ENCODE measurements at places on chromosomes 3 and 15. TPM values are rescaled to one million over a fixed set of nuclear protein-coding genes. Genes with fewer than 3 reads are reported as not detected.

GRCh38 chr3:101963902-101964362 lies 114.6 kb downstream of the NFKBIZ start:
- DNase-seq, result no peak

COL6A5 gene
- not detected for total RNA-seq

DNA sequence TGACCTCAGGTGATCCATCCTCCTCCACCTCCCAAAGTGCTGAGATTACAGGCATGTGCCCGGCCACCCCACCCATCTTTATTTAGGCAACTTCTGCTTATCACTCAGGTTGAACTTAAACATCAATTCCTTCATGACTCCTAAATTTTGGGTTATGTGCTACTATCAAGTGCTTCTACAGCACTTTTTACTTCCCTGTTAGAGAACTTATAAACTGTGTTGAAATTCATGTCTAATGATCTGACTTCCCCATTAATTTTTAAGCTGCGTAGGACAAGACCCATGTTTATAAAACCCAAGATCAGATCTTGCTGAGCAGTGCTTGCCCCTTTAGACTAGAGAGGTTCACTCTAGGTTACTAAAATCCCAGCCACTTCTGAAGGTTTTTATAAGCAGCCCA lies 266.2 kb upstream of the TPRG1 start:
- DNase-seq, result no peak

EOMES gene
- 6.1 TPM for total RNA-seq

DNA sequence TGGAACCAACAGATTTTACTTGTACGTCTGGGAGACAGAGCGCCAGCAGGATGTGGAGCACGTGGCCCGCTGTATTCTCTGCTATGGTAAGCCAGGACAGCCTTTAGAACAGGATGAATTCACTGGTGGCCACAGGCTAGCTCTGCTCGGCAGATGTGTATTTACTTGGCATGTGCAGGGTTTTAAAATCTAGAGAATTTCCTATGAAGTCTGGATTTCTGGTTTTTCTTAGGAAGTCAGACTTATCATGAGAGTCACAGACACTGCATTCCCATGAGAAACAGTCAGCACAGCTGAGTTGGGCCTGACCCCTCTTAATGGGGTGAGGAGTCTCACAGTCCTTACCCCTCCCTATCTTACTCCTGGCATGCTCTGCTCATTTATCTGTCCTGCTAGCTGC lies 84.6 kb upstream of the COL6A5 start:
- no peak for DNase-seq

- DNase-seq, result no peak
These were observed 15.2 kb downstream of the GK5 start for GRCh38 chr3:142210144-142210543.

GRCh38 chr15:92681141-92681631 lies 25.6 kb upstream of the FAM174B start:
- DNase-seq, result no peak

DNA sequence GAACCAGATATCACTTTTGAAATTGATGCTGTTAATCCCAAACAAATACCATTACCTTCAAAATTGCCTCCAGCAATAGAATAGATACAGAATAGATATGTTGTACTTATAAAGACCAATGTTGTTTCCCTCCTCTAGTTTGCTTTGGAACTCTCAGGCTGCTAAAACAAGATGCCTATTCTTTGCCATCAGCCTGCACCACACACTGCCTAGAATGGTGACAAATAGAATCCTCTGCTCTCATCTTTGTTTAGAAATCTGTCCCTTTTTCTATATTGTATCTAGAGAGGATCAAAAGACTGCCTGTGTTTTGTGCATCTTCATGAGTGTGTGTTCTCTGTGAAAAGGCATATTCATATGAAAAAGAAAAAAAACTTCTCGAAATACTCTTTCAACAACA lies 349.2 kb upstream of the CCDC54 start:
- no peak for DNase-seq

GABRB3 gene
- not detected for total RNA-seq

- DNase-seq, result no peak
These were observed 67.8 kb downstream of the PLXNA1 start for GRCh38 chr3:127050733-127051132.

DNA sequence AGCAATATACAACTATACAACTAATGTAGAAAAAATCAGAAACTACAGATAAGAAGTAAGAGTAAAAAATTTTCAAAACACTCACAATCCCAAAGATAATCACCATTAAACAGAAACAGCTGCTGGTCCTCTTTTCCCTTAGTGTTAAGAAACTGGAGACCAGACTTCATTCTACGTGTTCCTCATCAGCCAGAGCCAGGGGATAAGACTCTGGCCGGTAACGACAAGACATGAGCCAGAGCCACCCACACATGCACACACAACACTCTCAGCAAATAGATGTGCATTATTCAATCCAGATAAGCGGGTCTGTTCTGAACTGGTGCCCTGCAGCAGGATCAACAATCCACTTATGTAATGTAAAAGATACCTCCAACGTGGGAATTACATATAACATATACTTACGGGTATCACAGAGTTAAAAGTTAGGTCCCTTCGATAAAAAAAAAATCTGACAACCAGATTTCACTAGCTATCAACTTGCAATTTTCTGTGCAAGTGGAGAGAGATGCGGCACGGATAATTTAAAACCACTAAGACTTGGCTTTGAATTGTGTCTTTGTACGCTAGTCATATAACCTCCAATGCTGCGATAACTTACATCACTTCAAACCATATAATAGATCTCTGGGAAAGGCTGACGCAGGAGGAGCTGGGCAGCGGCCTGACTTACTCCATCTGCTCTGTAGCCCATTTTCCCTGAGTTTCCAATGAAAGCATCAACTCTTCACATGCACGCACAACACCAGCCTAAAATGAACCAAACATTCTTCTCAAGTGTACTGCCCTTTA lies 17.8 kb downstream of the PRICKLE2 start:
- DNase-seq, result no peak

DNA sequence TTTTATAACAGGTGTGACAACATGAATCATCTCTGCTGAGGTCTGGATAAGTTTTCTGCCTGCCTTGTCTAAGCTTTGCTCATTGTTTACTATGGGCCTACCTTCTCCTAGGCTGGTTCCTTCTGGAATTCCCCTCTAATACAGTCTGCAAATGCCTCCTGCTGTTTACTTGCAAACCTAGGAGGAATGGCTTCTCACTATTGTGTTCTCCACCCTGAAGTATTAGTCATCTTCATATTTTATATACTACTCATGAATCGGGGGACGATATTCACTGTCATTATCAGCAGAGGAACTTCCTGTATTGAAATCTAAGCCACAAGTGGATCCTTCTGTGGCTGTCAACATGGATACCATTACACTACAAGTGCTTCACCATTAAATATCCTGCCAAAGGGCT lies 154.8 kb downstream of the PLCL2 start:
- no peak for DNase-seq

DNA sequence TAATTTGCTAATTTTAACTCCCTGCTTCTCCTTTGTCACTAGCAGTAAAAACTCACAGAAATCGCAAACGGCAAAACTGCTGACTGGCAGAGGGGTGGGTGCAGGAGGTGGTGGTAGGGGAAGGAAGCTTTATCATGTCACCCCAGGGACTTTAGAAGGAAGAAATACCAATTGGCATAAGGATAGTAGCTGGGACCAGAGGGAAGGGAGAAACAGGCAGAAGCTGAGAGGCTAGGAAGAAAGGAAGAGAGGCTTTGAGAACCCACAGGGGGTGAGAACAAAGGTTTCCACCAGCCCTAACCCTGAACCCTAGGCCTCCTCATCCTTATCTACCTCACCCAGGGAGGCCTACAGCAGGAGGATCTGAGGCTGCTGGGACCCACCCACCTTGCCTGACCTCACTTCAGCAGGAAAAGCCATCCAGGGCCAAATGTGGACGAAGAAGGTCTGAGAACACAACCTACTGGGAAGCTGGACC lies 10.7 kb downstream of the ITGB5 start:
- DNase-seq, result no peak

SLITRK3 gene
- not detected for total RNA-seq

DNA sequence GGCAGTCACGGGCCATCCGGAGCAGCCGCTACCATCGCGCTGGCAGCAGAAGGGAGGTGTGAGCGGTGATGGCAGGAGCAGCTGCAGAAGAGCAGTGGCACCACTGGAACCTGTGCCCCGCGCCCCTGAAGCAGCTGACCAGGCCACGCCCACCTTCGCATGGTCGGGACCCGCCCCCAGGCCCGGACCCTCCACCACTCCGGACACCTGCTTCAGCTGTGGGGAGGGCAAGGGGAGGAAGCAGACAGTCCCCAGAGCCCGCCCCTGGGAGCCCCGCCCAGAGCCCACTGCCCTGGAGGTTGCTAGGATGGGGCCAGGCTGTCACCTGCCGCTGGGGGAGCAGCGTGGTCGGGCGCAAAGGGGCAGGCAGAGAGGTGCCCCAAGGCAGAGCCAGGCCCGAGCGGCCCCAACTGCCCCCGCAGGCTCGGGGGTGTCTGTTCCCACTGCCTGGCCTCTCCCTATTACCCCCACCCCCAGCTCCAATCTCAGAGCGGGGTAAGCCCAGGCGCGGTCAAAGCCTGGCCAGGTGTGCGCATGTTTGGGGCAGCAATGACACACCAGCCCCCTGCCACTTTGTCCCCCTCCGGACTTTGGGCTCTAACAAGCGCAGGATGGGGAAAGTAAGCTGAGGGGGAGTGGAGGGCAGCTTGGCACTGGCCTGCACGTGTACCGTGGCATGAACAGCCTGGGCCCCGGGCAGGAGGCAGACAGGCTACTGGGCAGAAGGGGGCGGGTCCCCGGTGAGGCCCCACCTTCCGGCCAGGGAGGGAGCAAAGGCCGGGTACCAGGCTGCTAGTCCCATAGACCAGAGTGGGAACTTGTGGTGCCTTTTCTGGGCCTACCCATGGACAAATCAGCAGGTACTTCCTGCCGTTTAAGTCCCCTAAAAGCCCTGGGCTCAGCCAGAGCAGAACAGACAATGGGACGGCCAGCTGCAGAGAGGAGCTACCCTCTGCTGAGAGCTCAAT lies 8.7 kb downstream of the SPCS1 start:
- no peak for DNase-seq

DNA sequence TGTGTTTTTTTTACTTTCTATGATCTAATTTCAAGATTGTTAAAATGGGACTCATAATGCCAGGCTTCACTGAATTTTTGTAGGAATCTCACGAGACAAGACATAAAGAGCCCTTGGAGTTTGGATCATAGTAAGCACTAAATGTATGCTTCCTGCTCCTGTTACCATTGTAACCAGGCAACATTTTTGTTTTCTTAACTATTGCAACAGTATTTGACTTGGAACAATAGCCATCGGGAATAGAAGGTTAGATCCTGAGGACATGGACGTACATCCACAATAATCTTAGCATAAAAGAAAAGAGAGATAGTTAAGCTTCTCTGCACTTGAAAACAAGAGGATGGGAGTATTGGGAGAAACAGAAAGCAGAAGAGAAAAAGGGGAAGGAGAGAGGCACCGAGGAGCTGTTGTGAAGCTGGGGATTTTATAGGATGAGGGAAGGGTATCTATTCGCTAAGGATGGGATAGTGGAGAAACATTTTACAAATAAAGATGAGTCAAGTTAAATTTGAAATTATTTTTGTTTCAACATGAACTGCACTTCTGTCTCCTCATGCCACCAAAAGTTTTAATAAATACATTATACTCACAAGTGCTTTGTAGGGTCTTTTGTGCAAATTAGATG lies 131.4 kb downstream of the TMCO5A start:
- DNase-seq, result no peak

KLHL6 gene
- 58.9 TPM for total RNA-seq

DNA sequence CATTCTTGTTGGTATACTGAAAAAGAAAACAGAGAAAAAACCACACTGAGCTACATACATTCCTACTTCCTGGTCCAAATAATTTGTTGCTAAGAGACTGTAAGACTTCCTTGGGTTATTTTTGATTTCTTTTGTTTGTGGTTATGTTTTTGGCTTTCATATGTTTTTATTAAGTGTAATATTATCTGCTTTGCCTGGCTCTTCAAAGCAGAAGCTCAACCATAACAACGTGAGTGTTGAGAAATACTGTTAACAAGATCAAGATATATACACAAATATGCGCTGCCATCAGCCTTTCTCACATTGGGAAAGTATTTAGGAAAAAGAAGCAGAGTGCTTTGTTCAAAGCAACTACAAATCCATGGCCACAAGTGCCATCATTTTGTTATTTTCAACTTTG lies 556.2 kb upstream of the CBLB start:
- DNase-seq, result no peak

DNA sequence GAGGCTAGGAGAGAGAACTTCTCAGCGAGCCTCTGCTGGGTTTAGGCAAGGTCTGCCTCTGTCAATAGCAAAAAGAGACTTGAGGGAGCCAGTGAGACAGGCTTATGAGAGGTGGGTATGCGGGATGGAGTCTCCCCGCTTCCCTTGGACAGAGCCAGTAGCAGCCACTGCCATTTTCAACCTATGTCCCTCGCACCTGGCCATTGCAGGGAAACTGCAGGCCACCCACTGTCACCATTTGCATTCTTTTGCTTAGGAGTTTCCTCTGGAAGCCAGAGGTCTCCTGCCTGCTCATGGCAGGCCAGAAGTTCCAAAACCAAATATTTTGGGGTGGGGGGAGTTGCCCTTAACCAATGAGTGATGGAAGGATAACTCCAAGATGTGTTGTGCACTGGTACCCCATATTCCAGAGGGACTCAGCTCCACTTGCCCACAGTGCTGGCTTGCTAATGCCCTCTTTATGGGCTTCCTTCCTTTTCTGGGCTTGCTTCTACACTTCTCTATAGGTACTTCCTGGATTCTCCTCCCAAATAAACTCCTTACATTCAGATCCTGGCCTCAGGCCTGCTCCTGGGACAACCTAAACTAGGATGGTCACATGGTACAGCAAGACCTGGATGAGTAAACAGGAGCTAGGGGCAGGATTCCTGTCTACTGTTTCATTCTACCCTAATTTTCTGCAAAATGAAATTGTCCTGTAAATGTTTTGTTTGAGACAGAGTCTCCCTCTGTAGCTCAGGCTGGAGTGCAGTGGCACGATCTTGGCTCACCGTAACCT lies 108.9 kb upstream of the PROK2 start:
- DNase-seq, result no peak

NOX5 gene
- total RNA-seq, result 0.05 TPM

DNA sequence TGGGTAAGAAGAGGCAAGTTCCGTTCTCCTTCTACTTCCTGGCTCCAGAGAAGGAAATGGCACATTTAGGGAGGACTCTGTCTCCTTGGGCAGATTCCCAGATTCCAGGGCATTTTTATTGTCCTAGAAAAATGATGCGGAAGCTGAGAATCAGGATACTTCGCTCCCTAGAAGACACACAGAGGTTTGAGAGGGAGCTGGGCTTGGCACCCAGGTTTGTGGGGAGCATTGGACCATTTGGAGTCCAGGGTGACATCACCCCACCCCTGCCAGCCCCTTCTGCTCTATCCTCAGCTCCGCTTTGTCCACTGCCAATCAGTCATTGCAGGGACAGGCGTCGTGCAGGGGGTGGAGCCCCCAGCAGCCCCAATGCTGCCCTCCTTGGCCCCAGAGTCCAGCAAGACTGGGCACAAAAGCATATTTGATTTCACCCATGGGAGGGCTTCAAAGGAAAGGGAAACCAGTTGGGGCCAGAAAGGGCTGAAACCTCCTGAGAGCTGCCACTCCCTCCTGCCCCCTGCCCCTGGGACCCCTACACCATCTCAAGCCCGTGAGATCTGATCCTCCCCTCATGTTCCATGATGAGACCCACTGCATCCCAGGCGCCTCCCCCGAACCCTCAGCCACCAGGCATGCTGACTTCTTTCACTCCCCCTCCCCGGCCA lies 129.8 kb upstream of the MEF2A start:
- DNase-seq, result no peak

- DNase-seq, result no peak
These were observed 185.5 kb upstream of the ANKRD28 start for GRCh38 chr3:15983232-15983631.

CDHR4 gene
- not detected for total RNA-seq

- no peak for DNase-seq
These were observed 14.4 kb upstream of the C3orf80 start for GRCh38 chr3:160210799-160211221.

GRCh38 chr15:40936709-40937666 lies 7.8 kb downstream of the DLL4 start:
- DNase-seq, result no peak
